Mesangial cell (primary cell): ENCODE measurements at places on chromosomes 7 and 10. TPM values are rescaled to one million over a fixed set of nuclear protein-coding genes. Genes with fewer than 3 reads are reported as not detected.

Gene LUC7L2
- total RNA-seq: 20.2 and 22.0 TPM in 2 replicates

Gene PAPOLB
- under 0.01 TPM in 1 of 2 replicates, not detected in the other for total RNA-seq

Gene GIMAP5
- total RNA-seq: not detected in 2 replicates

Gene SUFU
- total RNA-seq: 6.5 and 11.0 TPM in 2 replicates

Gene PTF1A
- not detected in 2 replicates for total RNA-seq

Gene CPN1
- total RNA-seq: not detected in 2 replicates
